Activated T-helper 17 cell treated with anti-CD3 and anti-CD28 coated beads, Interleukin-2, amount 50 U/mL, for 72 hours (primary cell): ENCODE measurements at places on chromosomes 1 and 21. TPM values are rescaled to one million over a fixed set of nuclear protein-coding genes. Genes with fewer than 3 reads are reported as not detected.

The UMODL1 gene
- total RNA-seq = 0.11 TPM

The TNNT2 gene
- not detected for total RNA-seq

The CD84 gene
- 37.3 TPM for total RNA-seq

The LMX1A gene
- total RNA-seq = not detected

The MEGF6 gene
- 5.0 TPM for total RNA-seq

The SLC9C2 gene
- total RNA-seq = not detected

The CYP4Z1 gene
- total RNA-seq = not detected

The EXO5 gene
- total RNA-seq = 6.6 TPM

The ASTN1 gene
- not detected for total RNA-seq
